ENCODE measurements at places on chromosomes 7 and 10. TPM values are rescaled to one million over a fixed set of nuclear protein-coding genes. Genes with fewer than 3 reads are reported as not detected.

DNA sequence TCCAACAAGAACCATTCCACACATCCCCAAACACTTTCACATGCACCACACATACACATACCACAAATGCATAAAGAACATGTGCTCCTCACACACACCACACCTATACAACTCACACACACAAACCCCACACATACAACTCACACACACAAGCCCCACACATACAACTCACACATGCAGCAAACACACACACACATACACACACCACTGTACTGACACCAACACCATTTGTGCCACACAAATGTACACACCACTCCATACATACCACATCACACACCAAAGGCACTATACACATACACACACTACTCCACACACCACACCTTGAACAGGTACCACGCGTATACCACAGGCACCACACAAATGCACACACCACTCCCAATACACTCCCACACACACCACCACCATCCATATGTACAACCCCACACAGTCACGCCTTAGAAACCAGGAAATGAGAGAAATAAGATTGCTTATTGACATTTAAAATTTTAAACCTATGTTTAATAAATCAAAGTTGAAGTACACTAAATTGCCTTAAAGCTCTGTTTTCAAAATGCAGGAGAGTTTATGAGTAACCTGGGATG, 107.4 kb downstream of the ARL4A start:
- DNase-seq = no peak

- DNase-seq = no peak
Measured at GRCh38 chr10:53256623-53257022, 484.0 kb upstream of the MBL2 start.

- no peak for DNase-seq
Measured at GRCh38 chr10:91756286-91756685, 41.9 kb upstream of the TNKS2 start.

DNA sequence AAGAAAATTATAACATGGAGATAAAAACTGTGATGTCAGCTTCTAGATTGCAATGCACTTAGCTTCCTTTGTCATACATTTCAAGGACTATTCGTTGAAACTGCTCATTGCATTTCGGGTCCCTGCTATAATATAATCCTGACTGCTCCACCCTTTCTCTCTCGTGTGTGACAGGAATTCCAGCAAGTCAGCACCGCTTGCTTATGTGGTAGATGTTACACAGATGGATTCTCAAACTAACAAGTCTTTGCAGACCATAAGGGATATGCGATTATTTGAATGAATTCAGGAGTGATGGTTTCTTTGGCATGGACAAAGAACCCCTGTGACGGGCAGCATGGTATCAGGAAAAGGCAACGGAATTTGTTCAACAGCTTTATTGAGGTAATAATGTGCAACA, 184.0 kb downstream of the GRID1 start:
- no peak for DNase-seq

GRCh38 chr7:138194567-138194966, 118.3 kb downstream of the AKR1D1 start:
- no peak for DNase-seq

- no peak for DNase-seq
Measured at GRCh38 chr7:95919556-95919955, 147.2 kb downstream of the DYNC1I1 start.

GRCh38 chr7:77415823-77416620, at the start of gene GSAP:
Gene GSAP, minus strand, starts transcription at chr7:77416349. Its CDS starts 28 bp downstream, at chr7:77416321.
- peak; percentile 62 for DNase-seq

GRCh38 chr10:75932921-75933320, 501.5 kb downstream of the LRMDA start:
- no peak for DNase-seq

NPFFR1 gene
- total RNA-seq = not detected

KLF14 gene
- 0.11 TPM for total RNA-seq
